ENCODE measurements at places on chromosomes 3 and 15.

- no peak for DNase-seq
Observed at GRCh38 chr3:51975852-51976549, 1.1 kb downstream of the ABHD14A start.

GRCh38 chr15:100862162-100862561 is 17.5 kb upstream of the ALDH1A3 start:
- DNase-seq = no peak

DNA sequence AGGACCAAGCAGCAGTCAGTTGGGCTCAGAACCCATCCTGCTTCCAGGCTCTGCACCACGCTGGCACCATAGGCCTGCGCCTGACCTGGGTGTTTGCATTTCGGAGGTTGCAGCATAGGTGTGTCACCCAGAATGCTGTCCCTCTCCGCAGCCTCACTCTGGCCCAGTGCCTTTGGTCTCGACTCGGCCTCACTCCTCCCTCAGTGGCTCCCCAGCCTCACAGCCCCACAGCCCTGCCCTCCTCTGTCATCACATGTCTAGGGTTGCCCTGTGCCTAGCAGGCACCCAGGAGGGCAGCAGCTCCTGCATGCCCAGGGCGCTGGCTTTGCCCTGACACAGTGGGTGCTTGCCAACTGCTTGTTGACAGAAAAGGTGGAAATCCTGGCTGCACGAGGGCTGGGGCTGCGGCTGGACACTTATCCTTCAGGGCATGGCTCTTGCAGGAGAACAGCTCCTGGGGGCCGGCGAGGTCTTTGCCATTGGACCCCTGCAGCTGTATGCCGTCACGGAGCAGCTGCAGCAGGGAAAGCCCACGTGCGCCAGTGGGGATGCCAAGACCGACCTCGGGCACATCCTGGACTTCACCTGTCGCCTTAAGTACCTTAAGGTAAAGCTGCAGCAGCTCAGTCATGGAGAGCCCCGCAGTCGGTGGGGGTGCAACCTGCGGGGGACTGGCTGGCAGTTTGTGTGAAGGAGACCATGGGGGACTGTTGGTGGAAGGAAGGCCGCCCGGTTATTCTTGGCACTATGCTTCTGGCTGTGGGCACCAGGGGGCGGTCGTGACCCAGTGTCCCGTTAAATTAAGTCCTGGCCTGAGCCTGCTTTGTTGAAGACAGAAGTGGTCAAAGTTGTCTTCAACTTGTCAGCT is 16.2 kb downstream of the NISCH start:
- no peak for DNase-seq

- no peak for DNase-seq
Observed at GRCh38 chr15:80892414-80892813, 97.2 kb downstream of the MESD start.

- DNase-seq = no peak
Observed at GRCh38 chr3:73419942-73420341, 204.8 kb downstream of the PDZRN3 start.

- no peak for DNase-seq
Observed at GRCh38 chr3:11290743-11291680, 18.8 kb downstream of the ATG7 start.

DNA sequence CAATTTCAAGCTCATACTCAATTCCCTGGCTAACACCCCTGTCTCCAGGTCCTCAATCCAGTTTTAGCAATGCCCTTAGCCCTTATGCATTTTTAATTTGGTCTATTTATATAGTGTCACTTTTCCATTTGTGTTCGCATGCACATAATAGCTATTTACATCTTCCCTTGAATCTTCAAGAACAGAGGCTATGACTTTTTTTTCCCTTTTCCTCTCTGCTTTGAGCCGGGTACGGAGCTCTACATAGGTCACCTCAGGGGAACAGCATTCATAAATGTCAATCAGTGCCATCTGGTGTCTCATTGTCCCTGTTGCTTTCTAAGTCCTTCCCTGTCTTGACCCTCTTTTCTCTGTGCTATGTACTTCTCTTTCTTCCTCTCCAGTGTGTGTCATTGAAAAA is 26.5 kb upstream of the ACTC1 start:
- DNase-seq = no peak

DNA sequence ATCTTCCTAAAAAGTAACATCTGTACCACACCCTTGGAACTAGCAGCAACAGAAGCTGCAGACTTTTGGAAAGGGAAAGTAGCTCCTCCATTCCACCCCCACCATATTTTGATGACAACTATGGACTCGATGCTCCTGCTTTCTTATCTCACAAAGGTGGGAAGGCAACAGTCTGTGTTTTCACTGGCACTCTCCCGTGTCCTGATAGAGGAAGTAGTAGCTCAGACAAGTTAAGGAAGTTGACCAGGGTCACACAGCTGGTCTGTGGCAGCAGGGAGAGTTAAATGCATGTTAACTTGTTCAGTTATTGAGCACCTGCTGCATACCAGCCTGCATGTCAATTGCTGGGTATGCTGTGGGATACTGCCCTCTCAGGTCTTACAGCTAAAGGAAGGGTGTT is 33.1 kb downstream of the BHLHE40 start:
- no peak for DNase-seq

DNA sequence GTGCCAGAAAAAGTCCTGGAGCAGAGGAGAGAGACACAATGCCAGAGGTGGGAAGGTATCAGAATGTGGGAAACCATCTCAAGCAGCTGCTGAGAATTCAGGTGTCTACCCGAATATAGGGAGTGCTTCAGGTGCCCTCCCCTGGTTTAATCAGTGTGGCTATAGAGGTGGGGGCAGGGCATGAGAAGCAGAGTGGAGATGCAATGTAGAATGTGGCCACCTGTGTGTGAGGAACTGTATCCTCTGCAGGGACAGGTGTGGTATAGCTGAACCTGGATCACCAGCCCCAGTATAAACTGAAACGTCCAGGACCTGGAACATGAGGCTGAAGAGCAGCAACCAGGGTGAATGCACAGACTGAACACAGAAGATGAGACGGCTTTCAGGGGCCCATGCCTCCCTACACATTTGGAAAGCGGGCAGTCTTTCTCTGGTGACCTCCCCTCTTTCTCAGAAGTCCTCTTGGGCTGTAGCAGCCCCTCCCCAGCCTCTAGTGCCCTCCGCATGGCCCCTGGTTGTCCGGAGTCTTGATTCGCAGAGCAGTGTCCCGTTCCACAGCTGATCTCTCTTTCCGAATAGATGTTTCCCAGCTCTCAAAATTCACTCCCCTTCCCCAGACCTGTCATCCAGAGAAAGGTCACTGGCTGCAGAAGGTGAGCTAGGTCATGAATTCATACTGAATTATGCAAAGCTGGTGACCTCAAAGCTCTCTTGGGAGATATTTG is 103.1 kb downstream of the ABHD5 start:
- DNase-seq = no peak

DNA sequence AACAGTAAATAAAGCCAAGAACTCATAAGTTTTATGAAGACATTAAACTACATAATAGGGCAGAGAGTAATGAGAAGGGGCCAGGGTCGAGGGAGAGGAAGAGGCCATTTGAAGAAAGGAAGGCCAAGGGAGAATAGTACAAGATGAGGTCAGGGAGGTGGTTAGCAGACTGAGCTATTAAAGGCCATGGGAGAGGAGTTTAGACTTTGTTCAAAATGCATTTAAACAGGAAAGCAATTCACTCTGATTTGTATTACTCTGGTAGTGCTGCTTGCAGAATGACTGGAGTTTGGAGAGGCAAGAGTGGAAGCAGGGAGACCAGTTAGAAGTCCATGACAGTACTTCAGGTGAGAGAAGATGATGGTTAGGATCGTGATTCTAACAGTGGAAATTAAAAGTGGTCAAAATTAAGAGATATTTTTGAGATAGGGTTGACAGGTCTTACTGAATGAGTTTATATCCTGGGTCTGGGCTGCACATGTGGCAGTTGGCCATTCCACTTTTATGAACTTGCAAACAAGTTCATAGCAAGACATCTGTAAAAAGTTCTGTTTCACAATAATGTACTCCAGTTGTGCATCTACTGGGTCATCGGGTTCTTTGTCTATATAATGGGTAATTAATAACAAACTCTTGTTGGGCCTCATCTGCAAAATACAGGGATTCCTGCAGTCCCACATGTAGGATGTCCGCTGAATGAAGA is 16.3 kb downstream of the PPP2R3A start:
- no peak for DNase-seq

- no peak for DNase-seq
Observed at GRCh38 chr3:116051040-116051439, 394.2 kb downstream of the LSAMP start.

GRCh38 chr15:81865850-81866537 is 179.8 kb downstream of the MEX3B start:
- DNase-seq = no peak

DNA sequence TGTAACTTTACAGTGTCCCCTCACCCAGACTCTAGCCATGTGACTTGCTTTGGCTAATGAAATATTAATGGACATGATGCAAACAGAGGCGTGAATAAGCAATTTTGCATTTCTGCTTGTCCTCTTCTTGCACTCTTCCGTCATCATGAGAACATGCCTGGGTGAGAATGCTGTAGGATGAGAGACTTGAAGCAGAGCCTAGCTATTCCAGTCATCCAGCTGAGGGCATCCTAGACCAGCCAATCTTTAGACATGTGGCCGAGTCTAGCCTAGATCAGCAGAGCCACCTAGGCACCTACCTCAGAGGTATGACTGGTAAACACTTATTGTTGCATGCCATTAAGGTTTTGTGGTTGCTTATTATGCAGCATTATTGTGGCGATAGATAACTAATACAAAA is 450.5 kb upstream of the AZI2 start:
- DNase-seq = no peak

DNA sequence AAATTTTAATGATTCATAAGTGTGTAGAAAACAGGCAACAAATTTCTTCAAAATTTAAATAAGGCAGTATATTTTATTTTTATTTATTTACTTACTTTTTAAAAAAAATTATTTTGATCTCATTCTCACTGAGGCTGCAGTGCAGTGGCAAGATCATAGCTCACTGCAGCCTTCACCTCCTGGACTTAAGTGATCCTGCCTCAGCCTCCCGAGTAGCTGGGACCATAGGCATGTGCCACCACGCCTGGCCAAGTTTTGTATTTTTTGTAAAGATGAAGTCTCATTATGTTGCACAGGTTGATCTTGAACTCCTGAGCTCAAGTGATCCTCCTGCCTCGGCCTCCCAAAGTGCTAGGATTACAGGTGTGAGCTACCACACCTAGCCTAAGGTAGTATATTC is 61.2 kb upstream of the XRN1 start:
- DNase-seq = no peak

GRCh38 chr3:186679151-186679550 is 13.3 kb downstream of the HRG start:
- no peak for DNase-seq

DNA sequence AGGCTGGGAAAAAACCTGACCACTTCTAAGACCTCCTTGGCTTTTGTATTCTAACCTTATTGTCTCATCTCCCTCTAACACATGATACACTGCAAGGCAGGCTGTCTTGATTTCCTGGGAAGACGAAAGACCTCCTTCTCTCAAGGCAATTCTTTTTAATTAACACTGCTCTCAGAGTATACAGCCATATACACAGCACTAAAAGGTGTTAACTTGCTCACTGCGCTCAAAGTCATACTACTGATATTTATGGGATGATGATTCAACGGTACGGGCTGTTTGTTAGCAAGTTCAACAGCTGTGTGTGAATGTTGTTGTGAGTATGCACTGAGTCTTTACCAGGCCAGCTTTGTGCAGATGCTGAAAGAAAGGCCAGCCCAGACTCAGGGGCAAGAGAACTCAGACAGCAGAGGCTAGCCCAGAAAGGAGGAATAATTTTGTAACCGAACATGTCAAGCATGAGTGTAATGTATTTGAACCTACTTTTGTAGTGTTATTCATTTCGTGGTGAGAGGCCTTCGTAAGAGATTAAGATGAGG is 229.9 kb downstream of the IL5RA start:
- no peak for DNase-seq

DNA sequence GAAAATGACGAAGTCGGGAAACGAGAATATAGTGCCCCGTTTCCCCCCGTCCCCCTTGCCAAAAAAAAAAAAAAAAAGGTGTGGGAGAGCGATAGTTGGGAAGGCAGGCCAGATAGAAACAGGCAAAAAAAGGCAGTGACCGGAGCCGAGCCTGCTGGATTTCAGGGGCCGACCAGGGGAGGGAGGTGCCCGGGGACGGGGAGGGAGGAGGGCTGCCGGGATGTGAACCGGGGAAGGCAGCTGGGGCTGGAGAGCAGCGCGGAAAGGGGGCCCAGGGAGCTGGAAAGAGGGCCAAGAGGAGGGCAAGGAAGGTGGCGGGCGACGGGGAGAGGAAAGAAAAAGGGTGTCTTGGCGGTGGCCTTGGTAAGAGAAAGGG is 837 bp downstream of the LRRN1 start:
- DNase-seq = no peak

- no peak for DNase-seq
Observed at GRCh38 chr15:92163641-92164040, 230.0 kb upstream of the ST8SIA2 start.

GRCh38 chr15:68304589-68305337 is 27.2 kb downstream of the FEM1B start:
- DNase-seq = no peak

DNA sequence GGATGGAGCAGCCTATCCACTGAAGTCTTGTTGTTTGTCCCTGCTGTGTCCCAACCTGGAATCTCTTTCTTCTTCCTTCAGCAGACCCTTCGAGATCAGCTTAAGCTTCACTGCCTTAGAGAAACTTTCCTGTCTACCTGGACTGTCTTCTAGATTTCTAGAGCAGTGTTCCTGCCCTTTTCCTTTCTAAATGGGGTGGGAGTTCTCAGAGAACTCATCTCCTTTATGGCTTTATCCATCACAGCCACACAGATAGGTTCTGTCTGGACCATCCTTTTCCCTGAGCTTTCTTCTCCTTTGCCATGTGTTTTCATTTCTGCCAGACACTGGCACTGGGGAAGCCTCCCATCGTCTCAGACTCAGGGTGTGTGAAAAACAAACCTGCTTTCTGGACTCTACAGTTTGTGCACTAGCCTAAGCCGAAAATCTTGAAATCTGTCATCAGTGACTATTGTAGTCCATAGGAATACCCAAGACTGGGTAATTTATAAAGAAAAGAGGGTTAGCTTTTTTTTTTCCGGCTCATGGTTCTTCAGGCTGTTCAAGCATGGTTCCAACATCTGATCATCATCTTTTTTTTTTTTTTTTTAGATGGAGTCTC is 177.5 kb downstream of the PGPEP1L start:
- DNase-seq = no peak

DNA sequence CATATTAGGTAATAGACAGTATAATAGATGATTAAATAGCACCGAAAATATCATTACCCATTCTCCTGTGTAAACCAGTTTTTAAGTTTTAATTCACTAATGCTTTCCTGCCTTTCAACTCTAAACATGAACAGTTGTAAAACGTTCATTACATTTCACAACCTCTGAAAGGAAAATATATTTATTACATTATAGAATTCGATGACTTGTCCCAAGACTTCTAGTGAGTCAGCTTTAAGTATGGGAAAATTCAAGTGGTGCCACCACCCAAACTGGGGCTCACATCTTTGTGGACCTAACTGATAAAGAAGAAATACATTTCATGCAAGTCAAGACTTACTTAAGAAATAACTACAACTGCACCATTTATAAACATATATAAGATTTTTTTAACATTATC is 2.0 kb downstream of the TRIM59 start:
- DNase-seq = no peak

- DNase-seq = no peak
Observed at GRCh38 chr15:38904298-38904697, 339.7 kb upstream of the RASGRP1 start.

- no peak for DNase-seq
Observed at GRCh38 chr3:26193558-26193957, 403.7 kb downstream of the OXSM start.

Data from activated T-helper 1 cell treated with Interleukin-2 at 50 U/mL for 16 hours (primary cell).